GM12865 (cell line): ENCODE measurements at places on chromosomes 11 and 22.
A peak's percentile ranks its signal among the peaks of the same experiment; 100 is the strongest.

GRCh38 chr22:21076912-21077625 is 31.3 kb downstream of the LRRC74B start:
- DNase-seq, result no peak

- DNase-seq, result no peak
These were observed 8.8 kb downstream of the LAYN start for GRCh38 chr11:111549196-111549868.

DNA sequence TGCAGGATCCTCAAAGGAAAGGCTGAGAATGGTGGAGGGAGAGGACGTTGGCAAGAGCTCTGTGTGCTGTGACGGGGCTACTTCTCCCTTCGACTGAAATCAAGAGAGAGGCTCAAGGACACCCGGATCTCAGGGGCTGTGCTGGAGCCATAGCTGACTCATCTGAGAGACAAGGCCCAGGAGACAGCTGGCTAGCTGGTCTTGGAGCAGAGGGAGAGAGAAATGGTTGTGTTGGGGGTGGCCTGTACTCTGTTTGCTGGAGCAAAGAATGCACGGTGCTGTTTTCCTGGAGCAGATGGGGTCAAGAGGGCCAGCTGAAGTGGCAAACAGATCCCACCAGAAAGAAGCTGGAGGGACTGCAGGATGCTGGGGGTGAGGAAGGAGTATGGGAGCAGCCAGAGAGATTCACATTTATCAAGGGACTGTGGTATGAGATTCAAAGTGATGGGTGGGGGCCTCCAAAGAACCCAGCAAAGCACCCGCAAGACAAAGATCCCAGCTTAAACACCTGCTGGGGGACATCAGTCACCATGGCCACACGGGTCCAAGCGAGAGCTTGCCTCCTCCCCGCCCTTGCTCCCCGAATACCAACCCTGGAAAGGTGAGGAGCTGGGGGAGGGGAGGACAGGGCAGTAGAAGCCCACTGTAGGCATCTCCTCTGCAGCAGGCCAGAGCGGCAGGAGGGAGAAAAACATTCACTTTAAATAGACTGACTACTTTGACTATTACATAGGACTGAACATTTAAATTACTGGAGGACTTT is 40.8 kb downstream of the MAP6 start:
- no peak for DNase-seq

GRCh38 chr11:120528749-120529148 is 17.2 kb downstream of the GRIK4 start:
- DNase-seq, result no peak

DNA sequence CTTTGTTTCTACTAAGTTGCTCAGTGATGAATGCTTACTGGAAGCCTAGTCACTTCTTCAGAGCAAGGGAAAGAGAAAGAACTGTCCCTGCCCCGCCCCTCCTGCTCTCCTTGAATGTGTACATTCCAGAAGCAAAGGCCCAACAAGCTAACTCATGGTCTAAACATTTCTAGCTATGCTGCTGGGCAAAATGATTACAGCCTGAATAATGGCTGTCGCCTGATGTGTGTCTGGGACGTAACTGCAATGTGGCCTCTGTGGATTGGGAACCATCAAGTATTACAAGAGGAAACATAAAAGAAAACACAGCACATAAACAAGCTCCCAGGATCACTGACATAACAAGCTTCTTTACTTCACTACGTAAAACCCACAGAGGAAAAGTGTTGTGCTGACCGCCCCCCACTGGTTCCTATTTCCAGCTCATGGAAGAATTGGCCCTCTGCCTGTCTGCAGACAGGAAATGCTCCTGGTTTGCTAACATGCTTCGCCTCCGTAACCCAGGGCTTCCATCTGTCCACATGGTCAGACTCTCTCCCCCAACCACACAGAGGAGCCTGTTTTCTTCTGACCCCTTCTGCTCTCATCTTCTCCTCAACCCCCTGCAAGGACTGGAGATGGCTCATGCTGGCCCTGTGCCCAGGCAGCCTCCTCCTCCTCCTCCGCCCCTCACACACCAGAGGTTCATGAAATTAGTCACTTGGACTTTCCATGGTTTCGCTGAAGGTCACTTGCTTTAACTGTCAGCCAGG is 187.2 kb downstream of the MAML2 start:
- DNase-seq, result peak; percentile 86
